ENCODE measurements at places on chromosomes 1 and 21. TPM values are rescaled to one million over a fixed set of nuclear protein-coding genes. Genes with fewer than 3 reads are reported as not detected.

- peak; percentile 85 for DNase-seq
These were observed 56.2 kb upstream of the RASAL2 start for GRCh38 chr1:178037510-178038253.

GRCh38 chr21:33974513-33975468, 59.2 kb upstream of the ATP5PO start:
- DNase-seq = no peak

GRCh38 chr1:202642619-202643291, 67.5 kb downstream of the SYT2 start:
- no peak for DNase-seq

DNA sequence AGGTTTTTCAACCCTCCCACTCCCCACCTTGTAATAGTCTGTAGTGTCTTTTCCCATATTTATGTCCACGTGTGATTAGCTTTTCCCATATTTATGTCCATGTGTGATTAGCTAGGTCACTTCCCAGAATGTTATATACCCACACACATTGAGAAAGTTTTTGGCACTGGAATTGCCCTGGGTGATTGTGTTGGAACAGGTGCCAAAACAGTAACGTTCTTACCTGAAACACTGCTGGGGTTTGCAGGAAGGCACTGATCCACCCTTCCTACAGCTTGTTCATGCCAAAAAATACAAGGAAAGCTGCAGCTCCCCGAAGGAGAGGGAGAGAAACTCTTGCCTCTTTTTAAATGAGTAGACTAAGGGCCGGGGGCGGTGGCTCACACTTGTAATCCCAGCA, 68.0 kb upstream of the CXADR start:
- no peak for DNase-seq

ZSWIM5 gene
- total RNA-seq = 2.2 TPM

OR2L13 gene
- total RNA-seq = not detected

GRCh38 chr1:44246806-44247205, 33.5 kb downstream of the DMAP1 start:
- DNase-seq = no peak

DNA sequence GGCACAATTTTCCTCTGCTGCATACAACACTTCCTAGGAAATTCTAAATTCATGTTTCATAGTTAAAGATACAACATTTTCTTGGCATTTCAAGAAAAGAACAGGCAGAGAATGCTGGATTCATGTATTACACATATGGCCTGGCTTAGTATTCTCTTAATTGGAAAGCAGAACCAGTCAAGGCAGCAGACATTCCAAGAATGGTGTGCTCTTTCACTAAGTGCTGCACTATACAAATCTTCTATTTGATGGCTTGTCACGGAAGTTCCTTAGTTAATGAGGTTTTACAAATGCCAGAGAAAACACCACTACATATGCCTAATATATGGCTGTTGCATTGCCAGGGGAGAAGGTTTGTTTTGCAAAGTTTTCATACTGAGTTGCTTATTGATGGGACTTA, 80.8 kb upstream of the DYNLT5 start:
- no peak for DNase-seq

GRCh38 chr1:161907265-161907664, 116.4 kb downstream of the OLFML2B start:
- DNase-seq = no peak

CELA2A gene
- total RNA-seq = 1.1 TPM

GRCh38 chr1:177596485-177596884, 373.4 kb downstream of the SEC16B start:
- no peak for DNase-seq

GRCh38 chr21:44969931-44970755, 30.3 kb downstream of the SLX9 start:
- DNase-seq = no peak

DNA sequence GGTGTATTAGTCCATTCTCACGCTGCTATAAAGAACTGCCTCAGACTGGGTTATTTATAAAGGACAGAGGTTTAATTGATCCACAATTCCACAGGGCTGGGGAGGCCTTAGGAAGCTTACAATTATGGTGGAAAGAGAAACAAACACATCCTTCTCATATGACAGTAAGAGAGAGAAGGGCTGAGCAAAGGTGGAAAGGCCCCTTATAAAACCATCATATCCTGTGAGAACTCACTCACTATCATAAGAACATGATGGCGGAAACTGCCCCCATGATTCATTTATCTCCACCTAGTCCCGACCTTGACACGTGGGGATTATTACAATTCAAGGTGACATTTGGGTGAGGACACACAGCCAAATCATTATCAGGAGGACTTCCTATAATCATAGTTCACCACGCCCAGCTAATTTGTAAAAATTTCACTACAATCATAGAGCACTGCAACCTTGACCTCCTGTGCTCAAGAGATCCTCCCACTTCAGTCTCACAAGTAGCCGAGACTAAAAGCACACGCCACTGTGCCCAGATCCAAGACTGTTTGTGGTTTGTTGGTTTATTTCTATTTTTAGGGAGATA, 164.9 kb downstream of the RERE start:
- no peak for DNase-seq

DNA sequence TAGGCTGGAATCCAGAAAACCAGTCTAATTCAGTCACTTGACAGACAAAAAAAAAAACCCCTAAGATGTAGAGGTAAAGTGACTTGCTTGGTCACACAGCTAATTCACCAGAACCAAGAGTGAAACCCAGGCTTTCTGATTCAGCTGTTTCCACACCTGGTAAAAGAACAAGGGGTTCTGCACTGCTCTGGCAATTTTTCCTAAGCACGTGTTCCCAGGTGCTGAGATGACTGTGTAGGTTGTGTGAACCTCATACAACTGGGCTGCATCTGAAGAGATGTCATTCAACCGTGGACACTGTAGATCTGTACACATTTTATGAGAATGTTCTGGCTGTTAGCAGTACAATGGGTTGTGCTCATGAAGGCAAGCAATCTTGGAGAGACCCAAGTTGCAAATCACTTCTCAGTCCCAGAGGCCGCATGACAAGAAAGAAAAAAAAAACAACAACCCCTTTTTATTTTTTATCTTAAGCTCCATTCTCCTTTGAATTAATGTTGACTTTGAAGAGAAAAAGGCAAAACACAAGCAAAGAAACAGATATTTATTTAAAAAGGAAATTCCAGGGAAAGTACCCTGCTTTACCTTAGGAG, 95.4 kb downstream of the INTS7 start:
- DNase-seq = no peak

CADM3 gene
- 5.5 TPM for total RNA-seq

DNA sequence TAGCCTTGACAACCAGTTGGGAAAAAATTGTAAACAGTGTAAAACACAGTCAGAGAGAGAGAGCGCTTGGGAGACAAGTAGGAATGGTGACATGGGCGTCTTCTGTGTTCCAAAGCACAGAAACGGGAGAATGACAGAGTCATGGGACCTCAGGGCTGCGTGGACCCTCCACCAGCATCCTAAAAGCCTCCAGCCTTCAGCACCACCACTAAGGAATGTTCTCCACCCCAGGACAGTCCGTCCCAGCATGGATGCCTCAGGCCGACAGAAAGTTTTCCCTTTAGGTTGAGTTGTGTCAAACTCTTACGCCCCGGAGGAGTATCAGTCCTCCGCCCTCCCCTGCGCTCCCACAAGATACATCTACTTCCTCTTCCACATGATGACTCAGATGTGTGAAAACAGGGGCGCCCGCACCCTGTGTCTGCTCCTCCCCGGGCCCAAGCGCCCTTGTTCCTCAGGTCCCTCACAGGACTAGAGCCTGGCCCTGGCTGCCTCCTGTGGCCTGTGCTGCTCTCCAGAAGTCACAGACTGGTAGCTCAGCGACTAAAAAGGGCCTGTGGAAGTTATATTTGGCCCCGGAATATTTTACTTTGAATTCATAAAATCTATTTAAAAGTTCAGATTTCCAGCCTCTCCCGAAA, 63.9 kb upstream of the EFHD2 start:
- DNase-seq = no peak

GRCh38 chr1:224489534-224490365, 55.2 kb upstream of the WDR26 start:
- no peak for DNase-seq

- no peak for DNase-seq
These were observed 57.9 kb upstream of the SSBP3 start for GRCh38 chr1:54464031-54464476.

- no peak for DNase-seq
These were observed 27.7 kb upstream of the IL19 start for GRCh38 chr1:206742719-206743383.

SPATA46 gene
- total RNA-seq = not detected

DNA sequence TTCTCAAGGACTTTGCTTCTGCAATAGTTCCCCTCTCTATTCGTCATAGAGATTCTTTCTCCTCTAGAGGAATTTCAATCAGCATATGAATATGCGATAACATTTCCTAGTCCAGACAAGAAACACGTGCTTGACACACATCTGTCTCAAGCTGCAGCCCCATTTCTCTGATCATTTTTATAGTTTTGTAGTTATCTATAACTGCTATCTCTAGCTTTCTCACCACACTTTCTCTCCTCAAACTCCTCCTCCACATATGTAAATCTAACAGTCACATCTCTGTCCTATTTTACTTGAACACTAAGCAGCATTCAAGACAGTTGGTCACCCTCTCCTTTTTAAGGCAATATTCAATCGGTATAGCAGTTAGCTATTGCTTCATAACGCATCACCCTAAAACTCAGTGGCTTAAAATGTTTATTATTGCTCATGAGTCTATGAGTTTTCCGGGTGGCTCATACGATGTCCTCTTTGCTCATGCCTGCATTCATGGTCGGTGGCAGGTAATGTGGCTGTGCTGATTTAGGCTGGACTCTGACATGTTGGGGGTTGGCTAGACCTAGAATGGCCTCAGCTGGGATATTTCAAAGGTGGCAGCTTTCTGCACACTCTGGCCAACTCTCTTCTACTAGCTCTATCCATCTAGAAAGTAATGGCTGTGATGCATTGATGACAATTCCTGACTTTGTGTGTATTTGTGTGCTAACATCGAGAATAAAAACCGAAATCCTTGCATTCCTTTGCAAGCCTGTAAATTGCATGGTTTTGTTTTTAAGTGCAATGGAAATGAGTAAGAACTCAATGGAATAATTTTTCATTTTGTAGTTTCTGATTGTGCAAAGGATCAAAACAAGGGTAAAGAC, 20.6 kb downstream of the ATP6V1G3 start:
- no peak for DNase-seq

DNA sequence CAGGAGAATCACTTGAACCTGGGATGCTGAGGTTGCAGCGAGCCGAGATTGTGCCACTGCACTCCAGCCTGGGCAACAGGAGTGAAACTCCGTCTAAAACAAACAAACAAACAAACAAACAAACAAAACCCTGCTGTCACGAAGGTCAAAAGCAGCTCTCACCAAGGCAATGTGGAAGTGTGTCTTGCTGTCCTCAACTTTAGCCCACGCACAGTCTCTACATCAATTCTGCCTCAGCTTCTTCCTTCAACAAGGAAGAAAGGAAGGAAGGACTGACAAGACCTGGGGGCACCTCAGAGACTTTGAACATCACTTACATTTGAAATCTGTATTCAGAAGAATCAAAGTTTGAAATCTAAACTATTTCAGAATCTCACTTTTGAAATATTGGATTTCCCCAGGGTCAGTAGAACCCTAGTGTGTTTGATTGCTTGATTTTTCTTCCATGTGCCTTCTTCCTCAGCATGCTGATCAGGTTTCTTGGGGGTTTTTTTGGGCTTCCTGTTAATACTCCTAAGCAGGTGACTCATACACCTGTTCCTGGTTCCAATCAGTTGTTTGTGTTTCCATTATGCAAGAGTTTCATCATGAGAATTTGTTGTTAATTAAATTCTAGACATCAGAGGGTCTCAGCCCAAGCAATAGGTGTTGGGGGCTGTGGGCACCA, 6.5 kb upstream of the CSTB start:
- no peak for DNase-seq

NFYC gene
- total RNA-seq = 47.5 TPM

PKP1 gene
- total RNA-seq = 0.18 TPM

GRCh38 chr1:57327946-57328345, 95.9 kb downstream of the DAB1 start:
- no peak for DNase-seq

DNA sequence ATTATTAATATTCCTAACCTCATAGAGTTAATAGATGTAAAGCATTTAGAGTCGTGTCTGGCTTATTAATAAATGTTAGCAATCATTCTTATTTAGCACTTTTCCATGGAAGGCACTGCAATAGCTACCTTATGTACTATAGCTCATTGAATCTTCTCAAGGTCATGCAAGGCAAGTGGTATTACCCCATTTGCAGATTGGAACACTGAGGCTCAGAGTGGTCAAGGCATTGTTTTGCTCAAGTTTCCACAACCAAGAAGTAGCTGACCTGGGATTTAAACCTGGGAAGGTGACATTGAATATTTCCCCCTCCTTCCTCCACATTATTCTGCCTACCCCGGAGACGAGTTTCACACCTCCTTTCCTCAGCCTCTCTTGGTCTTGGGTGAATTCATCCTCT, 37.8 kb upstream of the EYA3 start:
- DNase-seq = no peak

DNA sequence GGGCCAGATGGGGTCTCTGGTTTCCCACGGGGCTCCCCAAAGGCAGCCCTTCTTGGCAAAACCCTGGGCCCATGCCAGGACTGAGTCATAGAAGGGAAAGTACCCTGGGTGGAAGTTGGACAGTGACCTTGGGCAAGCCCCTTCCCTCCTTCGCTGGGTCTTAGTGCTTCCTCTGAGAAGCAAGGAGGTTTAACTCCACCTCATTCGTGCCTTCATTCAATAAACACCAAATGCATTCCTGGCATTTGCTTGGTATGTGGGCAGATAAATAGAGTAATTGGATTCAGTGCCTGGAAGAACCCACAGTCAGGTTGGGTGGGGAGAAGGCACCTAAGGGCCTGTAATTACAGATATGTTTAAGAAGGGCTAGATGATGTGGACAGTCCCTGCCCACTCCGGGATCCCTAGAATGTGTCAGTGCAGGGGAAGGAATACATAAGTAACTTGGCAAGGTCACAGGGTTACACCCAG, 36.3 kb upstream of the CITED4 start:
- no peak for DNase-seq

DNA sequence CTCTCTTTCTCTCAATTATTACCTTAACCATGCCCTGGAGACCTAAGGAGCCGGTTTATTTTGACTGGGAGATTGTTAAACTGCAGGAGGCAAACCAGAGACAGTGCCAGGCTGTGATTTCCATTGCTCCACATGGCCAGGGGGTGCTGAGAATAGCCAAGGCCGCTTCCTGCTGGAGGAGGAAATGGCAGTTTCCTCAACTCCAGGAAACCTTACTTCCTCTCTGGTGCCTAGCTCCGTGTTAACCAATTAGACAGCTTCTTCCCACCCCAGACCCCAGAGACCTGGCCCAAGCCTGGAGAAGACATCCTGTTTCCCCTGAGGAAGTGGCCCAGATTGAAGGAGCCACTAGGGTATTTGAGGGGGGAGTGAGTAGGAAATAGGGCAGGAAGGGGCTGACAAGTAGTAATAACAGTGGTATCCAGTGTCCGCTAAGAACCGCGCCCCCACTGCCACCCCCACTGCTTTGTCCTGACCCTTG, 161.2 kb downstream of the PLPP3 start:
- no peak for DNase-seq

GRCh38 chr1:100518023-100518422, 19.9 kb upstream of the GPR88 start:
- DNase-seq = no peak

Data from WTC11 (cell line).